DMS53 (cell line): ENCODE measurements at places on chromosomes 13 and 19.

- DNase-seq, result no peak
Measured at GRCh38 chr19:18975011-18975410, 34.0 kb upstream of the HOMER3 start.

GRCh38 chr19:45211751-45212381 is 33.3 kb downstream of the BLOC1S3 start:
- no peak for DNase-seq

GRCh38 chr19:31952693-31953092 is 392.7 kb upstream of the ZNF507 start:
- DNase-seq, result no peak

GRCh38 chr13:110154410-110154933 is 152.5 kb downstream of the COL4A1 start:
- no peak for DNase-seq

DNA sequence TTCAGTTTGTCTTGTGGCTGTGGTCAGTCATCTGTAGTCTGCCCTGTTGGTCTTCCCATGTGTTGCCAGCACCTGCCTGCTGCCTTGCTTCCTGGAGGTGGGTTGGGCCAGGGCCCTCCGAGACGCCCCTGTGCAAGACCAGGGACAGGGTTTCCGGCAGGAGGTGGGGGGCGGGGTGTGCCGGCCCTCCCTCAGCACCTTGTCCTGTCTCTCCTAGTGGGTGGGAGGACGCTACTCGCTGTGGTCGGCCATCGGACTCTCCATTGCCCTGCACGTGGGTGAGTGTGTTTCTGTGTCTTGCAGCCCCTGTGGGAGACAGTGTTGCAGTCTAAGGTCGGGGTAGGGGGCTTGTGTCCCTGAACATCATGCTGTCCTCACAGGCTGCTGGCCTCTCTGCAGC is 11.2 kb upstream of the PDCD2L start:
- DNase-seq, result no peak

GRCh38 chr13:87333599-87333998 is 337.6 kb upstream of the SLITRK5 start:
- no peak for DNase-seq

GRCh38 chr19:17944301-17944700 is 11.5 kb downstream of the CCDC124 start:
- DNase-seq, result no peak

GRCh38 chr13:99867535-99868257 is 103.9 kb downstream of the ZIC5 start:
- DNase-seq, result no peak

DNA sequence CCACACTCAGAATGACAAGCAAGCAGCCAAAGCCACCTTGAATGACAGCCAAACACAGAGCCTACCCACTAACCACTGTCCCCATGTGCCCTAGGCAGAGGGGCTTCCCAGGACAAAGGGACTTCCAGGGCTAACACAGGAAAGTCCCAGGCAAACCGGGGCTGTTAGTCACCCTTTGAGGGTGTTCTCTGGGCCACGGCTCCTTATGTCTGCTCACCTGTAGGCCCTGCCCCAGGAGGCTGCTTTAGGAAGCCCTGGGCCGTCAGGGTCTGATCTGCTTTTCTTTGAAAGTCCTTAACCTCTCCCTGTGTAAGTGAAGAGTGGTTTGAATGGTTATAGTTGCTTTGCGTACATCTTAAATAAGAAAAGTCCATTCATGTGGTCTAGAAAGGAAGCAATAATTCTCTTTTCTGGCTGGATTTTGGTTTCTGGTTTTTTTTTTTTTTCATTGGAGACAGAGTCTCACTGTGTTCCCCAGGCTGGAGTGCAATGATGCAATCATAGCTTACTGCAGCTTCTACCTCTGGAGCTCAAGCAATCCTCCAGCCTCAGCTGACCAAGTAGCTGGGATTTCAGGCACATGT is 161.4 kb downstream of the EFNB2 start:
- peak; percentile 10 for DNase-seq

GRCh38 chr19:56885173-56885985 is 44.9 kb upstream of the PEG3 start:
- DNase-seq, result no peak

DNA sequence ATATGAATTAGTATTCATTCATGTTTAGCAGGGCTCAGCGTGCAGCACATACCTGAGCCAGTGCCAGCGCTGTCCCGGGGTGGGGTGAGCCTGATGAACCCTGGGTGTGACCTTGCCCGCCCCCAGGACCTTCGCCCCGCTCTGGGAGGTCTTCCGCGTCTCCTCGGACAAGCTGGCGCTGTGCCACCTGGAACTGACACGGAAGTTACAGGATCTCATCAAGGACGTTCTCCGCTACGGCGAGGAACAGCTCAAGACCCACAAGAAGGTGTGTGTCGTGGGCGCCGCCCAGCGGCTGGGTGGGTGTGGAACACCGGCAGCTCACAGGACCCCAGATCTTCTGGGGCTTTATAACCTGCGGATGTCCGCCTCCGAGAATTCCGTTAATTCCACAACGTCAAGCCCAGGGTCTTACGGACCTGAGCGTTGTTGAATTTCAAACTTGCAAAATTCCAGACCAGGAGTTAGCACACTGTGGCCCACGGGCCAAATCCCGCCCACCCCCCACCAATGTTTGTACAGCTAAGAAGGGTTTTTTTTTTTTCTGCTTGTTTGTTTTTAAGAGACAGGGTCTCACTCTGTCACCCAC is 15.4 kb downstream of the FCHO1 start:
- peak; percentile 92 for DNase-seq

DNA sequence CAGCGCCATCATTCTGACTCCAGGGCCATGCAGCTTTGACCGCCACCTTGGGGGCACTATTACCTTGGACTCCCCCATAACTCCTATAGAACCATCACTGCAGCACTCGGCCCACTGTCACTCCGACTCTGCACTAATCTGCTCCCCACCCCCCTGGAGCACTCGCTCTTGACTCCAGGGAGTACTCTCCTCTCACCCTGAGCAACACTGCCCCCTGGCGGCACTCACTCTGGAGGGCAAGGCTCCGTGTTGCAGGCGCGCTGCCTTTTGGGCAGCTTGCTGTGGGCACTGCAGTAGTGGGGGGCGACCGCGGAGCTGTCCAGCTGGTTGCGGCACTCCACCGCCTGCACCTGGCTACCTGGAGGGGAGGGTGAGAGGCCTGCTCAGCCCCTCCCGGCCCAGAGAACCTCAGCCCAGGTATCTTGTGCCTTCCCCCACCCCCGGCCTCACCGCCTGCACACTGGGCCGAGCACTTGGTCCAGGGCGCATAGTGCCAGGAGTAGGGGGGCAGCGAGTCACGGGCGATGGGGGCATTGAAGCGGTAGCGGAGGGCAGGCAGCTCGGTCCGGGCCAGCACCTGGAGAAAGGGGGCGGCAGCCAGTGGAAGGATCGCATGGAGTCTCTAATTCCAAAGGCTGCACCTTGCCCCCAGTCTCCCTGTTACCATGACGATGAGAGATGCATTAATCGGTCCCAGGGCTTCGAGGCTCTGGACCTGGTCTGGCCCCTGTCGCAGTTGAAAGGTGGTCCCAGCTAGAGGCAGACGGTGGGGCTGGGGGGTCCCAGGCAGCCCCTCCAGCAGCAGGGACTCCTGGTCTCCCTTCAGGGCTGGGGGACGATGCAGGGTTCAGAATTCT is 8.9 kb upstream of the MYO1F start:
- peak; percentile 43 for DNase-seq

- DNase-seq, result no peak
Measured at GRCh38 chr13:86792153-86792651, 879.0 kb upstream of the SLITRK5 start.

DNA sequence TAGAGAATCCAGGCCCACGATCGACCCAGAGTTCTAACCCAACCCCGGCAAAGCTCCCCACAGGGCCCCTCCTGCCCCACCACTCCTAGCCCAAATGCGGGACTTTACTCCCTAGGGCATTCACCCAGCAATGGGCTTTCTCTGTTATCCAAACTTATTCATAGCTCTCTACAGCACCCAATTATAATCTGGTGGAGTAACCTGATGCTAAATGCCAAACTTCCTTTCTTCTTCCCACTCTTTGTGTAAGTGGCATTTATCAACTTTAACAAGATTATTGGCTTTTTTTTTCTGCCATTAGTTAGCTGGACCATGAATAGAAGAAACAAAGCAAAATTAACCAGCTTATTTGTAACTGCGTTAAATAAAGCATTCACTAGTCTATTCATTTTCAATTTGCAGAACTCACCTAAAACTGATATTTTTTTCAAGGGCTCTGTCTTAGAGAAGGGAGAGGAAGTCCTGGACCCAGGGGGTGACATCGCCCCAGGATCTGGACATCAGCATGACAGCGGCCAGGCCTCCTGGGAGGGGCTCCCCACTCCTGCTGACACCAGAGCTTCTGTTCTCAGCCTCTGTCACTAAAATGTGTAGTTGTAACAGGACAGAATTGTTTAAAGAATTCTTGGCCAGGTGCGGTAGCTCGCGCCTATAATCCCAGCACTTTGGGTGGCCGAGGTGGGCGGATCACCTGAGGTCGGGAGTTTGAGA is 1.5 kb downstream of the FAM124A start:
- DNase-seq, result no peak

- DNase-seq, result no peak
Measured at GRCh38 chr19:4295972-4296771, 6.0 kb downstream of the TMIGD2 start.

DNA sequence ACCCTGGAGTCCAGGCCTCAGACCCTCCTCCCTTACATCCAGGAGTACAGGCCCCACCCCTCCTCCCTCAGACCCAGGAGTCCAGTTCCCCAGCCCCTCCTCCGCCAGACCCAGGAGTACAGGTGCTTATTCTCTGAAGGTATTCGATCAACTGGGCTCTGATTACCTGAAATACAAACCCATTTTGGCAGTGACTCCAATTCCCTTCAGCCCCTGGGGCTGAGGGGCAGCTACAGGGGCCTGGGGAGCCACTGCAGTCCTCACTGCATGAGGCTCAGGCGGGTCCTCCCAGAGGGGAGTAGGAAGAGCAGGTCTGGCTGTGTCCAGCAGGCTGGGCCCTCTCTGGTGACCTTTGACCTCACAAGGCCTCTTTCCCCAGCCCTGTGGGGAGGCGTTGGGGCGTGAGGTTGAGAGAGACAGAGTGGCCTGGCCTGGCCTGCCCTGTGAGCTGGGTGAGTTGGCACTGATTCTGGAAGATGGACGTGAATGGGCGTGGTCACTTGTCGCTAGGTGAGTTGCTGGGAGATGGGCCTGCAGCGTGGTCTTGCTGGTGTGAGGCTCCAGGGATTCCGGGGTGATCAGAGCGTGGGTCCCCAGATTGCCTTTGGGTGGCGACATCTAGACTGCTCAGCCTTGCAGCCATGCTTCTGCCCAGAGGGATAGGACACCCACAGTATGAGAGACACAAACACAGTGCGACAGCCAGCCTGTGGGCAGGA is 3.1 kb downstream of the BCAT2 start:
- no peak for DNase-seq

- DNase-seq, result no peak
Measured at GRCh38 chr13:45907503-45907902, 56.0 kb upstream of the SIAH3 start.

GRCh38 chr19:33719366-33720154 is 77.1 kb upstream of the KCTD15 start:
- DNase-seq, result no peak

DNA sequence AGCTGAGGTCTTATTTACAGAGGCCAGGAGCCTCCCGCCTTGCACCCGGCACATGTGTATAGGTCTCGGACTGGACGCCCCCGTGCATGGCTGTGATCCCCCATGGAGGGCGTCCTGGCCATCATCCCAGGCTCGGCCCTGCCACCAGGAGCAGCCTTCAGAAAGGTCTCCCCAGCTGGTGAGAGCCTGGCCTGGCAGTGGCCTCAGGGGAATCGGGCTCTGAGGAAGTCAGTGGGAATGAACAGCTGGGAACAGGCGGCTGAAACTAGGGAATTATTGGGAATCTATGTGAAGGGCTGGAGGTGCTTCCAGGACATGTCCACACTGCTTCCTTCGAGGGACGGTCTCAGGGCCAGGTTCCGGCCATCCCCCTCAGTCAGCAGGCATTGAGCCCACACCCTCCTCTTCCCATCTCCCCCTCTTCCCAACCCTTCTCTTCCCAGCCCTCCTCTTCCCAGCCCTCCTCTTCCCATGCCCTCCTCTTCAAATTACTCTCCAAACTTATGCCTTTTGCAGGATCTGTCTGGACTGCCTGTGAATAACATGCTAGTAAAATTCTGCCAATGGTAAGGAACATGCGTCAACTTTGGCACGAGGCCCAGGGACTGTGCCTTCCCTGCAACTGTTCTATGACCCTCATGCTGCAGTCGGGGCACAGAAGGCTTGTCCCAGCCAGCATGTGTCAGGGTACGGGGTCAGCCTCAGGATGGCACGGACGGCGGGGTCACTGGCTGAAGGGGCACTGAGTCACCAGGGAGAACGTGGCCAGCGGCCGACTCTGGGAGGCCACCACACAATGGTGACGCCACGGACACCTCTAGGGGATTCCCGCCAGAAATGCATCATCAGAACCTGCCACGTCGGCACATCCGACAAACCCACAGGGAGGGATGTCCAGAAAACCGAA is 24.2 kb upstream of the C13orf46 start:
- DNase-seq, result no peak

DNA sequence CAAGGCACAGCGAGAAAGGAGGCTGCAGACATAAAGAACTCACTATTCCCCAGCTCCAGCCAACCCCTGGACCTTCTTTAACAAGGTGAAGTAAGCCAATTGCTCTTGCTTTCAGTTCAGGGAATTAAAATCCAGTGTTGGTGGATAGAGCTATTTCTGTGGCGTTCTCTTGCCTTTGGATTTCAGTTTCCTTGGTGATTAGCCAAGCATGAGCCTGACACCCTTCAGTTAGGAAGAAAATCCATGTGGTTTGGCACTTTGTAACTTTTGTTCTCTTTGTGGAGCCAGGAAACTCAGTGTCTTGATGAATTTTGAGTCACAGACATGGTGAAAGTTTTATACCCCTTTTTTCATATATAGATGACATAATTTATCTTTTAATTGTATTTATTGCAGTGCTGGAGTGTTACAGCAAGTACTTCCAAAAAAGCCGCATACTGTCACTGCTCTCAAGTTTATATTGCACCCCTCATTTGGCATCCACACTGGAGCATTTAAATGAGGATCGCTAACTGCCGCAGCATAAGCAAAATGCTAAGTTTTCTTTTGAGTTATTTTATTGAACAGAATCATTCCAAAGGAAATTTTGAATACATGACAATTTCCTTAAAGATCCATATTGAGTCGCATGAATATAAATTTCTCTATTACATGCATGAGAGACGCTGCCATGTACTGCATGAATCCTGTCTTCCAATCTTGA is 406.8 kb downstream of the MYO16 start:
- no peak for DNase-seq

- DNase-seq, result peak; percentile 78
Measured at GRCh38 chr19:49196527-49197240, 39.1 kb downstream of the TRPM4 start.

DNA sequence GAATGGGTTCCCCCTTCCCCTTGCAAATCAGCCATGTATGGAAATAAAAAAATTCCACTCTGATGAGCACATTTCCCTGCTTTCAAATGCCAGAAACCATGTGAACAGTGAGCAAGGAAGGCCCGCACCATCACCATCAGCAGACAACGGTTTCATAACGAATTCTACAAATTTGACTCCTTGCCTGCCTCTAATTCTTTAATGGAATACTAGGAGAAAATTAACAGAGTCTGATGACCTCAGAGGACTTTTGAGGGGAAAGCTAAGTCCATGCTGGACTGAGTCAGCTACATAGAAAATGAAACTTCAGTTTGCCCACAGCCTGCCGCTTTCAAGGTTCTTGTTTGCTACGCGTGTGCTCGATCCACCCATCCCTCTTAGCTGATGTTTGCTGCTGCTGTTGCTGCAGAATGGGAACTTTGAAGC is 46.7 kb upstream of the KL start:
- no peak for DNase-seq

GRCh38 chr19:32895384-32895783 is 25.8 kb upstream of the SLC7A9 start:
- DNase-seq, result no peak
